ENCODE measurements at places on chromosomes 12 and 14. TPM values are rescaled to one million over a fixed set of nuclear protein-coding genes. Genes with fewer than 3 reads are reported as not detected.

DNA sequence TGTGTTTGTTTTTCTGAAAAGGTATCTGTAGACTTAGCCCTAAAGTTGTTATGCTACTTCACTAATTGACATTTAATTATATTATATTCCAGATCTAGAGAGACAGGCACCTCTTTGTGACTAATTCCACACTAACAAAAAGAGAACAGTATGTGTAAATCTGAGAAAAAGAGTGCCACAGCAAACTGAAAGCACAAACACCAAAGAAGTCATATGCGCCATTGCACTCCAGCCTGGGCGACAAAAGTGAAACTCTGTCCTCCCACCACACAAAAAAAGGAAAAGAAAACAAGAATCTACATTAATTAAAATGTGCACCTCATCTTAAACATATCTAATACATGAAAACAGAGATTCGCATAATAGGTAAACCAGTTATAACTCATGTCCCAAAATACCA, 4.4 kb upstream of the CSRNP2 start:
- DNase-seq, result no peak

DNA sequence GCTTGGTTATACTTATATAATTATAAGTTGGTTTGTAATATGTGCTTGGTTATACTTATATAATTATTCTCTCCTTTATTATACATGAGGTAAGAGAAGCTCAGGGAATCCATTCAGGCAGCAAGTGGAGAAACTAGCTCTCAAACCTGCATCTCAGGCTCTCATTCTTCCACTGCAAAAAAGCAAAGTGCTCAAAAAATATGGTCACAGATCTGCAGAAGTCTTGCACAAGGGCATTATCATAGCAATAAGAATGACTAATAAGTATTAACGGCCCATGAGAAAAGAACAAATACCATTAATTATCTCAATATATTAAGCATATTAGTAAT, 476 bp upstream of the TRAFD1 start:
- DNase-seq, result no peak

DNA sequence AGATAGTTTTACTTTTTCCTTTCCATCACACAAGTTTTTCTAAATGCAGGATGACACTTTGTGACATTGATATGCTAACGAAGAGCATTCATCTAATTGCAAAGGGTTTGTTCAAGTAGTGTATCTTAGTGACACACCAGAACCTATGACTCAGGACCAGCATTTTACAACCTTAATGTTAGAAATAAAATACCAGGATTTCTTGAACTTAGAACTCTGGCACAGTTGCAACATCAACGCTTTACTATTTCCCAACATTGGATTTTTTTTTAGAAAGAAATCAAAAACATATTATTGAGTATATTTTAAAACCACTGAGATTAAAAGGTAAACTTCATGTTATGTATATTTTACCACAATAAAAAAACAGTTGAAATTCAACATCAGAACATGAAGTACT, 17.9 kb upstream of the PLEKHG6 start:
- peak; percentile 9 for DNase-seq

DNA sequence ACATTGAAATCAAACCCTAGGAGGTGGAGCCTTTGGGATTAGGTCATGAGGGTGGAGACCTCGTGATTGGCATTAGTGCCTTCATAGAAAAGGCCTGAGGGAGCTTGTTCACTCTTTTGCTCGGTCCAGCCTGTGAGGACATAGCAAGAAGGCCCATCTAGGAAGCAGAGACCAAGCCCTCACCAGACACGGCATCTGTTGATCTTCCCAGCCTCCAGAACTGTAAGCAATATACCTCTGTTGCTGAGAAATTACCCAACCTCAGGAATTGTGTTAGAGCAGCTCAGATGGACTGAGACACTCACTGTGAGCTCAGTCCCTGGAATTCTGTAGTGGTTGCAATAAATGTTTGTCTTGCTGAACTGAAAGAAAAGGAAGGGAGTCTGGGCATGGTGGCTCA, 116.2 kb upstream of the MAP1LC3B2 start:
- DNase-seq, result no peak

- no peak for DNase-seq
Measured at GRCh38 chr12:479161-479560, 19.4 kb downstream of the B4GALNT3 start.

DNA sequence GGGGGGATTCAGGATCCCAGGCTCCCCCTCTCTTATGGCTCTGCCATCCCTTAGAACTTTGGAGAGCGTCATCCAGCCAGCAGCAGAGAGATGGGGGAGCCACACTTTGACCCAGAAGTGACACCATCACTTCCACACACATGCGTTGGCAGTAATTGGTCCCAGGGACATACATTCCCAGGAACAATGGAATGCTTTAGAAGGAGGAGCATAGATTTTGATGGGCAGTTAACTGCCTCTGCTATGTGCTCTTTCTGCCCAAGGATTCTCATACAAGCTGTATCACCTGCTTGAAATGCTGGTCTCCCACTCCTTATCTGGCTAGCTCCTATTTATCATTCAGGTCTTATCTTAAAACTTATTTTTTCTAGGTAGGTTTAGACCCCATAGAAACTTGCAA, 109.0 kb upstream of the RPH3A start:
- no peak for DNase-seq

GRCh38 chr14:68535404-68536017, 257.4 kb downstream of the ZFP36L1 start:
- no peak for DNase-seq

GRCh38 chr12:3646561-3647241, 106.2 kb downstream of the CRACR2A start:
- no peak for DNase-seq

GRCh38 chr14:82445810-82446570, 912.3 kb upstream of the SEL1L start:
- no peak for DNase-seq

- DNase-seq, result no peak
Measured at GRCh38 chr12:123815968-123816367, 53.9 kb downstream of the DNAH10 start.

DNA sequence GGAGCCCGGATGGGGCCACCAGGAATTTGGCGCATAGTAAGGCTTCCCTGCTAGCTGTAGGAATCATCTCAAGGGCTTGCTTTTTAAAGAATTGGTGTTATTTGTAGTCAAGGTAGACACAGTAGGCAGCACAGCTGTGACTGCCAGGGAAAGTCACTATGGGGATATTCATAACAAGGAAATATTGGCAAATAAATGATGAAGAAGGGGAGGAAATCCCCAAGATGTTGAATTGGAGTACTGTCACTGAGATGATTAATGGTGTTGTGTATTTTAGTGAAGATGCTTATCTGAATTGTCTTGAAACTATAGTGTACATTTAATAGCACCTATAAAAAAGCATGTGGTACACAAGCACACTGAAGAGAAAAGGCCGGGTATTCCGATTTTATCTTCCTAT, 118.9 kb downstream of the NPAS3 start:
- DNase-seq, result no peak

DNA sequence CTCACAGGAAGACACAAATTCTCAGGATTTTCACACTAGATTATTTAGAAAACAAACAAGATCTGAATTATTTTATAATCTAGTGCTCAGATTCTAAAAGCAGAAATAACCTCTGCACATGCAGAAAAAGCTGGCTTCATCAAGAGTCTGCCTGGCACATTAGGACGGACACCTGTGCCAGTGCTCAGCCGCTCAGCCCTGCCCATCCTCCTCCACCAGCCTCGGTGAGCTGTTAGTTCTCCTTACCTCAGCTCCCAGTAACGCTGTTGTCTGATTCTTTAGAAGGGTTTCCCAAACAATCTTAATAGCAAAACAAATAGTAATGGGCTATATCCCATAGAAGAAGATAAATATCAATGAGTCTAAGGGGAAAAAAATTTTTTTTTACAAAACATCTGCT, 27.7 kb downstream of the DUSP16 start:
- DNase-seq, result no peak

DNA sequence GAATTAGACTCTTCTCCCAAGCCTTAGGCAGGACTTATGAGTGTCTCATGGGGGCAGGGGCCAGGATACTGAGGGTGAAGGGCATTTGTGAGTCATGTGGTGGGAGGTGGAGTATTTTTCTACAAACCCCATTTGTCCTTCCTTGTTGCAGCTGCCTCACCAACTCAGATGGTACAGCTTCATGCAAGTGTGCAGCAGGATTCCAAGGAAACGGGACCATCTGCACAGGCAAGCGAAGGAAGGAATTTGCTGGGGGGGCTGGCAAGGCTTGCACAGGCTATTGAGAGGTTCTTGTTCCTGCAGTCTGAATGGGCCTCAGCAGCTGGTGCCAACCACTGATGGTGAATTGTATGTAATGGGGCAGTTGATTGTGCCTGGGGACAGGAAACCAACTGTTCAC, 125.1 kb downstream of the STAB2 start:
- no peak for DNase-seq

DNA sequence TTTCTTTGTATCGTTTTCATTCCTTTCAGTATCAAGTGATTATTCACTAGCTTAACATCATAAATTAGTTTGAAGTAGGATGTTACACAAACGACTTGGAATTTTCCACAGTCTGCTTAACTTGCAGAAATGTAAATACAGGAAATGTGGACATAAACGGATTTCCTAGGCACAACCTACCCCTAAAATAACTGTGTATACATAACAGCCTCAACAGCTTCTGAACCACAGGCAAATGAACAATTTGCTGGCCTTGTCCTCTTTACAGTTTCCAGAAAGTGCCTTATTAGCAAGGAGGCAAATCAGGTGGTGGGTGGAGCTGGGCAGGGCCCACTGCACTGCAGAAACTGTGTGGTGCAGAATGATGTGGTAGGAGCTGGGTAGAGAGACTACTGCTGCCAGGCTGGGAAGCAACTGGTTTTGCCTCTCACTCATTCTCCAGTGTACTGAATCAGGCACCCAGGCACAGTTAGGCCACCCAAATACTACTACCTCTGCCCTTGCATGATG, 14.1 kb downstream of the DRAM1 start:
- DNase-seq, result peak; percentile 53

- DNase-seq, result peak; percentile 64
Measured at GRCh38 chr12:122834921-122835749, at the start of gene HIP1R. HIP1R (plus strand) TSS chr12:122835457; CDS start chr12:122835551, 94 bp downstream.

GRCh38 chr14:94224040-94224439, 49.9 kb downstream of the PPP4R4 start:
- no peak for DNase-seq

DNA sequence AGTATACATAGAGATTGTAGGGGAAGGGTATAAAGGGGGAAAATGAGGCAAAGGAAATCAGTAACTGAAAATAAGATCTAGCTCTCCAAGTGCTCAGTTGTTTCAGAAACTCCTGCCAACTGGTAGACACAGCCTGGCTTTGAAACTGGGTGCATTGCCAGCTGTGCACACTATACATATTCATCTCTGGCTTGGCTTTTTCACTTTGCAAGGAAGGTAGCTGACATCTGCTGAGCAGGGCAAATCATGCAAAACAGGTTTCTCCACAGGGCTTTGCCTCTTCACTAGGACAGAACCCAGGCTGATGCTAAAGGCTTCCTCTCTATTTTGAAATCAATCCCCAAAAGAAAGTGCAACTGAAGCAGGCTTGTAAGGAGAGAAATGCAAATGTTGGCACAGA, 101.5 kb downstream of the HELB start:
- peak; percentile 34 for DNase-seq

DNA sequence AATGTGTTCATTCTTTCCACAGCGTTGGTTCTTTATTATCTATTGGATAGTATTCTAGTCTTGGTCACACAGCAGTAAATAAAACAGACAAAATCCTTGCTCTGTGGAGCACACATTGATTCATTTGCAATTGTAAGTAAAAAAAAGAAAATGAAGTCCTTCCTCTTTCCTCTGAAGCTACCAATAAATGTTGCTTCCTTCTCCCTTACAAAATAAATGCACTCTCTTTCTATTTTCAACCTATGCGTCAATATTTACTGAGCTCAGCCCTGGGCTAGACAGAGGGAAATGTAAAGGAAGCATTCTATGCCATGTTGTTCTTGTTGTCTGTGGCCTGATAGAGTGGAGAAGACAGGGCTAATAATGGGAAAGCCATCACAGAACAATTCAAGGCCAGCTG, 2.9 kb downstream of the ABHD12B start:
- DNase-seq, result no peak

Gene LRIG3
- polyA plus RNA-seq, result 7.2 TPM

Gene CLEC4E
- 1.3 TPM for polyA plus RNA-seq

Gene ABCD2
- polyA plus RNA-seq, result 0.06 TPM

Gene IL23A
- 1.9 TPM for polyA plus RNA-seq

Gene CFAP73
- 0.44 TPM for polyA plus RNA-seq

Gene FAM222A
- 3.1 TPM for polyA plus RNA-seq

Gene SLCO1B1
- polyA plus RNA-seq, result not detected

Gene TAS2R14
- polyA plus RNA-seq, result 0.19 TPM

Gene DEGS2
- 8.6 TPM for polyA plus RNA-seq

Gene ADGRD1
- 5.0 TPM for polyA plus RNA-seq

Gene ESYT1
- 8.6 TPM for polyA plus RNA-seq

Gene LGALS3
- polyA plus RNA-seq, result 423 TPM

Gene PRPH
- not detected for polyA plus RNA-seq

Gene KRT86
- not detected for polyA plus RNA-seq

Gene NDRG2
- polyA plus RNA-seq, result 194 TPM

Gene C12orf56
- not detected for polyA plus RNA-seq

Gene LRCOL1
- 0.60 TPM for polyA plus RNA-seq
